T-helper 17 cell (primary cell): ENCODE measurements at places on chromosomes 13 and 19. TPM values are rescaled to one million over a fixed set of nuclear protein-coding genes. Genes with fewer than 3 reads are reported as not detected.

Gene CNMD
- not detected for total RNA-seq

Gene LILRA6
- total RNA-seq, result 0.91 TPM

Gene ADAMTS10
- total RNA-seq, result 24.0 TPM

Gene GNA15
- total RNA-seq, result 54.1 TPM

GRCh38 chr19:43780706-43781525 is at the start of gene KCNN4:
Gene KCNN4 (minus strand): TSS chr19:43780973. CDS start chr19:43780861, 112 bp downstream.
- DNase-seq, result peak; percentile 54

DNA sequence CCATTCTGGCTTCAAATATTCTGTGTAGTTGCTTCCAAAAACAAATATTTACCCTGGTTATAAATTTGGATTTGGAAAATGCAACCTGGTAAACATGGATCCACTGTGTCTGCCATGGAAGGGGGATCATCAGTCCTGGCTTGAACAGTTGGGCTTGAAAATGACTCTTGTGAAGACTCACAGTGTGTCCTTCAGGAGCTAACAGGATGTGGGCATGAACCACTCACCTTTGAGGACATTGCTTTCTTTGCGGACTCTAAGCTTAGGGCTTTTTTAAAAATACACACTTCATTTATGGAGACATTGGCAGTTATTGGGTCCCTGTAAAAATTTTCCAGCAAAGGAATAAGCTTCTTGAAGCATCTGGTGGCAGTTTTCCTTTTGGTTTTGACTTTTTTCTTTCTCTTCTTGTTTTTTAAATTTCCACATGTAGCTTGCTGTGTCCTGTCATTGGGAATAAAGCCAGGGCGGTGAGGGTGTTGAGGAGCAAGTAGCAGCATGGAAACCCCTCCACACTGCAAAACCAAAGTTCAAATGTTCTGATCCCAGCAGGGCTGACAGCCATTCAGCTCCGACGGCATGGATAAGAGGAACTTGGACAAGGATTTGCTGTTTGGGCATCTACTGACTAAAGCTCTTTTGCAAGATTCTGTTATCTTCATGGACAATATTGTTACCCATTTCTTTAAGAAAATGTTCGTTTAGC is 39.5 kb upstream of the SERP2 start:
- no peak for DNase-seq

DNA sequence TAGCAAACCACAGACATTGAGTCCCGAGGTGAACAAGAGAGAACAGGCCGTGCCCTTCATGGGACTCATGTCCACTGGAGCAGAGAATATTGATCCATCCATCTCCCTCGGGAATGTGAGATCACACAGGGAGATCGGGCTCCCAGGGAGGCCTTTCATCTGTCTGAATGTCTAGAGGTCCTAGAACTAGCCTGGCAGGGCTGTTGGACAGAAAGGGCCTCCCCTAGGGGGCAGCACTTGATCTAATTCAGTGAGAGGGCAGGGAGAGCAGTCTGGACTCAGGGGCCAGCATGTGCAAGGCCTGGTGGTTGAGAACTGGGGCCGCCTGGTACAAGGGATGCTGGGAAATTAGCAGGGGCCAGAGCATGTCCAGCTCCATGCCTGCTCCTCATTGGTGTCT is 4.3 kb downstream of the RUVBL2 start:
- no peak for DNase-seq
